ENCODE measurements at places on chromosomes 12 and 14.
A peak's percentile ranks its signal among the peaks of the same experiment; 100 is the strongest.

GRCh38 chr14:77119851-77120250 lies 21.7 kb downstream of the ZDHHC22 start:
- no peak for ATAC-seq

DNA sequence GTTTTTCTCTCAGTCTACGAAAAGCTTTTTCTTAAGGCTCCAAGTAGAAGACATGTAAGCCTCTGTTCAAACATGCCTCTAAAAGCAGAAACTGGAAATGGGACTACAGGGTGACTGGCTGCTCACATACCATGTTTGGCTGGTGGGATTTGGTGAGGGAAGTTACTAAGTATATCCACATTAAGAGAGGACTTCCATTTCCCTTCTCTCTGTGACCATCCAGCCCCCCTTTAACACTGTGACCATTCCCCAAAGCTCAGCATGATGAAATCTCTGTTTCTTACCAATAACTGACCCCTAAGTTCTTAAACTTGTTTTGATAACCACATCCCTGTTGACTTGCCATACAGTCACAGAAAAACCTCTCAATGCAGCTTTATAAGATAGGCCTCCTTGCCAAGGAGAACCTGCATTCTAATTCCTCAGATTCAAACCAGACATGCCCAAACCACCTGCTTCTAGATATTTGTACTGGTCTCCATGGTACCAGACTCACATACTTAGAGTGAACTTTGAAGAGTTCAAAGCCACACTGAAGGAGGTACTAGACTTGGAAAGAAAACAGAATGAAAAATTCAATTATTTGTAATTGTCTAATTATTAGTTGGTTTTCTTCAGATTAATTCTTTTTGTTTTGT lies 102.2 kb downstream of the VEZT start:
- peak; percentile 67 for ATAC-seq

DNA sequence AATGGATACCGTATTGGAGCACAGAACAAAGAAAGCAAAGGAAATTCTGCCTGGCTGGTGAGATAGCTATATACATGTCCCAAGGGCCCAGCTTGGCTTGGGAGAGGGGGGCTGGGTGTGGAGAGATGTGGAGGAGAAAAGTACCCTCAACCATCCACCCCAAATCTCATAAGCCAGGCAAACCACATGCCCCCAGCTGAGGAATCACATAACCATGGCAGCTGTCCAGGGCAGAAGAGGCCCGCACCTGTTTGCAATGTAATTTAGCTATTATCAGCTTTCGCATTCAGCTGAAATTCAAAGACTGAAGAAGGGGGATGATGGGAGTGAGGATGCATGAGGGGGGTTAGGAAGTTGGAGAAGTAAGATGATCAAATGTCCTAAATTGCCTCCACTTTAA lies 196.1 kb downstream of the TBX5 start:
- no peak for ATAC-seq

DNA sequence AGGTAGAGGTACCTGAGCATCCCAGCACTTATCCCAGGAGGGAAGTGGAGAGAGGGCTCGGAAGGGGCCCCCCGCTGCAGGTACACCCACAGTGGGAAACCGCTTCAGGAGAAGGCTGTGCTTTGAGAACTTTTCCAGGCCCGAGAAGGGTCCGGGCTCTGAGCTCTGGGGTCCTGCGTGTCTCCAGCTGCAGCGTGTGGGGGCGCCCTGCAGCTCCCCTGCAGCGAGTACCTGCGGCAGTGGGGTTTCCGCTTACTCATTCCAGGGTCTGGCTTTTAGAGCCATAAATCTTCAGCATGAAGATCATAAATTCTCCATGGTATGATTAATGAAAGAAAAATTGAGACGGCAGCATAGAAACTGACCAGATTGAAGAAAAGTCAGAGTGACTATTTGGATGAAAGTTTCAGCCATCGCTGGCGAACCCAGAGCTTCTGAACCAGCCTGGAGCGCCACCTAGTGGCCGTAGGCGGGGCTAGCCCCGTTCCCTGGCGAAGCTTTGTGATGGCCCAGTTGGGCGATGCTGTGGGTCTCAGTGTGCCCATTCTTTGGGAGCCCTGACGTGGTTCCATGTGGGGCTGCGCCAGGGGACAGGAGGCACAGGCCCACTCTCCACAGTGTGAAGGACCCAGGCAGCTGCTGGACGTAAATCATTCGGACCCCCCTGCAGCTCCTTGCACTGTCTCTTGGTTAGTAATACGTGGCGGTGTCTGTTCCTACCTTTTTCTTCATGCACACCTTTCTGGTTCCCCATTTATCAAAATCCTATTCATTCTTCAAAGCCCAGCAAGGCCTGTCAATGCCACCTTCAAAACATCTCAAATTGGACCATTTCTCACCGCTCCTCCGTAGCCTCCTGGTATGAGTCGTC lies 198.2 kb downstream of the TSPAN9 start:
- ATAC-seq, result peak; percentile 94

- ATAC-seq, result peak; percentile 73
These were observed at the start of gene SLC7A8 for GRCh38 chr14:23183479-23183878. Gene SLC7A8 (minus strand): TSS chr14:23183660. CDS start chr14:23182914, 746 bp downstream.

- no peak for ATAC-seq
These were observed 31.3 kb upstream of the ATP2A2 start for GRCh38 chr12:110249716-110250225.

DNA sequence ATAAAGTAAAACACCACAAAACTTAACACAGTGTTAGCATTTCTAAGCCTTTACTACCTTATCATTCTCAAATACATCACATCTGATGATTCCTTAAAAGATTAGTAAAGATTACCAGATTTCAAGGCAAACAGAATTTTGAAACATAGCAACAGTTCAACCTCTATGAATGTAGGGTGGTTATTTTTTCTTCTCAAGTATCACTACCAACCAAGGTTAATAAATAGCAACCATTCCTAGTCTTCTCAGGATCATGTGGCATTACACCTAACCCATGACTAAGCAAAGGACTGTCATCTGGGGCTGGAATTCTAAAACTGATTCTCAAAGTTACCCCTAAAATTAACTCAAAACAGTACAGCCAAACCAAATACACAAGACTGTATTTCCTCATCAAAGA lies 39.4 kb upstream of the CSRNP2 start:
- no peak for ATAC-seq

GRCh38 chr14:64201296-64201695 lies 92.9 kb downstream of the ESR2 start:
- no peak for ATAC-seq
